ENCODE measurements at places on chromosomes 13 and 19.

- DNase-seq = no peak
Measured at GRCh38 chr19:18046059-18046718, 38.2 kb downstream of the ARRDC2 start.

- no peak for DNase-seq
Measured at GRCh38 chr13:61084988-61085387, 330.7 kb downstream of the PCDH20 start.

DNA sequence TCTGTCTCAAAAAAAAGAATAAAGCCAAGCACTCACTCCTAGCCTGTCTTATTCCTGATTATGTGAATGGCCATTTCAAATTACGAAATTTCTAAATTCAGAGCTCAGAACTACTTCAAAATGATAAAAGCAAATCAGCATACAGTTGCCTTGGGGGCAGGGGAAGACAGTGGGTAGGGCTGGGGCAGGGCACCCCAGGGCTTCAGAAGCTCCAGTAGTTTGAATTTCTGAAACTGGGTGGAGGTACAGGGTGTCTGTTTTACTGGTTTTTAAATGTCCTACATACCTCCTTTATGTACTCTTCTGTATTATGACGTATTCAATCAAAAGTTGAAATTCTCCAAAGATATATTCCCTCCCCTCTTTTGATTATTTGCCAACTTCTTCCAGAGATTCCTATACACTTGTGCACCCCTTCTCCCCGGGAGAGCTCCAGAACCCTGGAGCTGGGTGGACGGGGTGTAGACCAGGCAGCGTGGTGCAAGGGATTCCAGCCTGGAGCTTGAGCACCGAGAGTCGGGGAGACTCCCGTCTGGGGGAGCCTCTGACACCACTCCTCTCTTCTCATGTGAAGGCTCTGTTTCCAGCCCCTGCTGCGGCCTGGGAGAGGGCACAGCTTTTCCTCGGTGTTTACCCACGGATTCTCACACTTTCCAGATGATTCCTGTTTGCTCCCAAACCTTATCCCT is 84.7 kb upstream of the GPR183 start:
- no peak for DNase-seq

GRCh38 chr19:6509118-6509971 is 7.2 kb upstream of the TUBB4A start:
- DNase-seq = no peak

- DNase-seq = no peak
Measured at GRCh38 chr19:47172666-47173455, 42.2 kb downstream of the SAE1 start.

DNA sequence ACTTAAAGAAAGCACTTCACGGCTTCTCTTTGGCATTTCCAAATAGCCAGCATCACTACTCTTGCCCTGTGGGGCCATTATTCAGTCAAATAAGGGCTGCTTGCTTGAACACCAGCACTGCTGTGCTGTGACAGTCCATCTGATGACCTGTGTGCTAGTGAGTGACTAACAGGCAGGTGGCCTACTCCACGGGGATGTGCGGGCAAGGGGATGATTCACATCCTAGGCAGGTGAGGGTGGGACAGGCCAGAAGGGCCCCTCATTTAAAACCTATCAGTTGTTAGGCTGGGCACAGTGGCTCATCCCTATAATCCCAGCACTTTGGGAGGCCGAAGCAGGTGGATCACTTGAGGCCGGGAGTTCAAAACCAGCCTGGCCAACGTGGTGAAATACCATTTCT is 8.2 kb downstream of the CCNE1 start:
- no peak for DNase-seq

GRCh38 chr13:102033857-102034331 is 368.0 kb downstream of the FGF14 start:
- DNase-seq = peak; percentile 84

DNA sequence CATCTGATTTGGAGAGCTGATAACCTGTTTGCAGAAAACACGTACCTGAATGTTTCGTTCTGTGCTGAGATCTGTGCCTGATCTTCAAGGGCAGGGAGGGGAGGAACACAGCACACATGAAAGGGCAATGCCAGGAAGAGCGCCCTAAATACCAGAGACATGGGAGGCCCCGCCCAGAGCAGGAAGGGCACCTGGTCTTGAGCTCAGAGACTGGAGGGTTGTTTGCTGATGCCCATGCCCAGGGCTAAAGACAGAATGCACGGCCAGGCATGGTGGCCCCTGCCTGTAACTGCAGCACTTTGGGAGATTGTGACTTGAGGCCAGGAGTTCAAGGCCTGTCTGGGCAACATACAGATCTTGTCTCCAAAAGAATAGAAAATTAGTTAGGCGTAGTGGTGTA is 183.2 kb downstream of the TUBA3C start:
- DNase-seq = no peak

GRCh38 chr19:6118043-6118442 is 7.7 kb upstream of the RFX2 start:
- no peak for DNase-seq

- DNase-seq = no peak
Measured at GRCh38 chr19:7458675-7459074, 30.2 kb downstream of the PEX11G start.

- no peak for DNase-seq
Measured at GRCh38 chr13:68173111-68173510, 943.0 kb upstream of the PCDH9 start.

GRCh38 chr19:19405971-19406877 is 749 bp downstream of the GATAD2A start:
- peak; percentile 60 for DNase-seq

GRCh38 chr19:47729799-47730520 is 15.4 kb upstream of the NOP53 start:
- DNase-seq = peak; percentile 51

- DNase-seq = no peak
Measured at GRCh38 chr19:17487284-17488121, 17.2 kb downstream of the SLC27A1 start.

Measured in NCI-H146 (cell line).